ENCODE measurements at places on chromosomes 4 and X. TPM values are rescaled to one million over a fixed set of nuclear protein-coding genes. Genes with fewer than 3 reads are reported as not detected.

Gene RADX
- 2.9 TPM for total RNA-seq

Gene GAGE1
- total RNA-seq: not detected

Gene HS6ST2
- 23.1 TPM for total RNA-seq

Gene GAB1
- 45.0 TPM for total RNA-seq

Gene TCEAL8
- 73.7 TPM for total RNA-seq

Gene PPARGC1A
- 3.7 TPM for total RNA-seq

Gene NR3C2
- total RNA-seq: 5.2 TPM

Gene USP26
- not detected for total RNA-seq

Gene TMEM131L
- 11.4 TPM for total RNA-seq

Gene CRMP1
- 16.5 TPM for total RNA-seq

DNA sequence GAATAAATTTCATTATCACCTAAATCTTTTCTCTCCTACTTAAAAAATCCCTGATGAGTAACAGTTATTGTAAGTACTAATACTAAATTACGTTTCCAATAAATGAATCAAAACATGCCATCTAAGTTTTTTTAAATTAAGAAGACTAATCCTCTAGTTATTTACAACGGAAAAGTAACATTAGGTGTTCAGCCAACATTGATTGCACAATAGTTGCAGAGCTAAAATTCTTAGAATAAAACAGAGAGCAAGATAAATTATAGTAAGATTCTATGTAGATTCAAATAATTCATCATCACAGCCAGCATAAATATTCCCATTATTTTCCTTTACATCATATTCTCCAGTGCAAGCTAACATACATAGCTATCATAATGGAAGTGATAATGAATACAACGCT, 139.2 kb downstream of the HDX start:
- no peak for DNase-seq

DNA sequence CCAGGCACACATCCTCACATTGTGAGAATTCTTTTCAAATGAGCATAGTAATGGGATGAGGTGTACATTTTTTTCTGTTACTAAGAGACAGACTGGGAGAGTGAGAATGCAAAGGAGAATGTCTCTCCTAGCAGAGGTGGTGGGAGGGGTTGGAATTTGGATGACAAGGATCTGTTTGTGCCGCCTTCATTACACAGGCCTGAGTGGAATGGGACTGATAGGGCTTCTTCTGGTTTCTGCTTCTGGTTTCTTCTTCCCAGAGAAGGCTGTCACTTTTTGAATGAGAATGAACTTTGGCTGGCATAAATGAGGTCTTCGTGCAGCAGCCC, 55.4 kb downstream of the C4orf51 start:
- no peak for DNase-seq

DNA sequence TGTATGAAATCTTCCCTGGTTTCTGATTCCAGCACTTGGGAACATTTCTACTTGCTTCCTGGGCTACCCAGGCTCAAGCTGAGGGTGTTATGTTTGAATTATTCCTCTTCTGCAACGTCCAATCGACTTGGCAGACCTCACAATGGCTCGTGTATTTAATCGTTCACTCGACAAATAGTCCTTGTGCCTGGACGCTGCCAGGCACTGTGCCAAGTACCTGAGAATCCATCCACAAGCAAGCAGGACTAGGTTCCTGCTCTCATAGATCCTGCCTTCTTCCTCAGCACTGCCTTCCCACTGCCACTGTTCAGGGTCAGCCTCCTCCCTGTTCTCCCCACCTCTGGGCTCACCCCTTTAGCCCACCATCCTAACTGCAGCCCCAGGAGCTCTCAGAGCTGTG, 113.3 kb downstream of the EFNB1 start:
- DNase-seq: peak; percentile 20

DNA sequence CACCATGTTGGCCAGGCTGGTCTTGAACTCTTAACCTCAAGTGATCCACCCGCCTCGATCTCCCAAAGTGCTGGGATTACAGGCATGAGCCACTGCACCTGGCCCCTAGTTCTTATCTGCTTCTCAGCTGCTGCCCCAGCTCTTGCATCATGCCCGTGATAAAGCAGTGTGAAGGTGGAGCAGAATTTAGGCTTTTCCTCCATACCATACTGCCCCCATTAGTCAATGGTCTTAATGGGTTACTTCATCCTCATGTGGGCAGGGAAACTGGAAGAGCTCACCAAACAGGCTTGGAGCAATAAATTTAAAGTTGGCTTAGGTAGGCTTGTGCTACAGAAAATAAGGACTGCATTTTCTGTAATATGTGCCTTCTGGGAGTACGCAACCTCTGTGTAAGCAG, 636.9 kb upstream of the BOD1L1 start:
- DNase-seq: no peak

DNA sequence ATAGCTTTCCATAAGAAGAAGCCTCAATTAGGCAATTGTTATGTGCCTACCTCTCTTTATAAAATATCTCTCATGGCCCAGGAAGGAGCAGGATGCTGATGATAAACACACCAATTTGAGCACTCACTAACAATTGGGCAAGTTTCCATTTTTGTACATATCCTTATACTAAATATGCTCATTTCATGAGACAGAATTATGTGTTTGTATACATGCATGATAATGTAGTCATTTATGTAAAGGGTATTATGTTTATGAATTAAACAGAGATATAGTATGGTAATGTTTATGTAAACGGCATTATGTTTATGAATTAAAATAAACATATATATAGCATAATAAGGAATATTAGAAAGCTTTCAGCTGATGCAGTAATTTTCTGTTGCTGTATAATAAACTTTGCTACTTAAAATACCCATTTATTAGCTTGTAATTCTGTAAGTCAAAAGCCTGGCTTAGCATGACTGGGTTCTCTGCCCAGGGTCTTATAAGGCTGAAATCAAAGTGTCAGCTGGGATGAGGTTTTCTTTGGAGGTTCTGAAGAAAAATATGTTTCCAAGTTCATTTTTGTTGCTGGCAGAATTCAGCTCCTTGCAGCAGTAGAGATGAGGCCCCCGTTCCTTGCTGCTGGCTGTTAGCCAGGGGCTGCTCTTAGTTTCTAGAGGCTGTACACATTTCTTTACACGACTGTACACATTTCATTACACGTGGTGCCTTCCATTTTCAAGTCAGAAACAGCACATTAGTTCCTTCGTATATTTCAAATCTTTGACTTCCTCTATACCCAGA, 89.0 kb downstream of the GLRA2 start:
- DNase-seq: no peak

- DNase-seq: no peak
Measured at GRCh38 chrX:100911731-100912130, 17.0 kb downstream of the XKRX start.

- no peak for DNase-seq
Measured at GRCh38 chr4:138804711-138805110, 210.9 kb upstream of the NOCT start.

- no peak for DNase-seq
Measured at GRCh38 chr4:159549098-159549518, 446.2 kb downstream of the RAPGEF2 start.

GRCh38 chrX:12970691-12971202, 4.2 kb upstream of the TMSB4X start:
- no peak for DNase-seq

DNA sequence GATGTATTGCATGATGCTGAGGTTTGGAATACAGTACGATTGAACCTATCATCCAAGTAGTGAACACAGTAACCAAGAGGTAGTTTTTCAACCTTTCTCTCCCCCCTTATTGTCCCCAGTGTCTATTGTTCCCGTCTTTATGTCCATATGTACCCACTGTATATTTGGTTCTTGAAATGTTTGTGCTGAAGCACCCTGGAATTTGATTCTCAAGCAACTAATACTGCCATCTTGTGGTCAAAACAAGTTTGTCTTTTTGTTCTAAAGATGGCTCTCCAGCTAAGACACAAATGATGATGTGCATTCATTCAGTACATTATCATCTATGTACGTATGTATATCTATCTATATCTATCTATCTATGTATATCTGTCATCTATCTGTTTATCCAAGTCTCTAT, 33.5 kb upstream of the DCX start:
- DNase-seq: no peak

DNA sequence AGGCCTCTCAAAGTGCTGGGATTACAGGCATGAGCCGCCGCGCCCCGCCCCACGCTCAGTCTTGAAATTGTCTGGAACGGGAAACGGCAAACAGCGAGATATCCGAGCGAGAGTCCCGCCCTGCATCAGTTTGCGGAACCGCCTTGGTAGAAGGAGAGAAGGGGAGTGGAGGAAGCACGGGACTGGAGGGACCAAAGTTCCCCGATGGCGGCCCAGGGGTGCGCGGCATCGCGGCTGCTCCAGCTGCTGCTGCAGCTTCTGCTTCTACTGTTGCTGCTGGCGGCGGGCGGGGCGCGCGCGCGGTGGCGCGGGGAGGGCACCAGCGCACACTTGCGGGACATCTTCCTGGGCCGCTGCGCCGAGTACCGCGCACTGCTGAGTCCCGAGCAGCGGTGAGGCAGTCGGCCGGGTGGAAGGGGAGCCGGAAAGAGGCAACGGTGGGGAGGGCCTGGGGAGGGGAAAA, at the start of gene BST1:
Gene BST1, plus strand, starts transcription at position 125 of the 463 bp plus-strand sequence. Its CDS starts 80 bp downstream, at position 205.
- no peak for DNase-seq

DNA sequence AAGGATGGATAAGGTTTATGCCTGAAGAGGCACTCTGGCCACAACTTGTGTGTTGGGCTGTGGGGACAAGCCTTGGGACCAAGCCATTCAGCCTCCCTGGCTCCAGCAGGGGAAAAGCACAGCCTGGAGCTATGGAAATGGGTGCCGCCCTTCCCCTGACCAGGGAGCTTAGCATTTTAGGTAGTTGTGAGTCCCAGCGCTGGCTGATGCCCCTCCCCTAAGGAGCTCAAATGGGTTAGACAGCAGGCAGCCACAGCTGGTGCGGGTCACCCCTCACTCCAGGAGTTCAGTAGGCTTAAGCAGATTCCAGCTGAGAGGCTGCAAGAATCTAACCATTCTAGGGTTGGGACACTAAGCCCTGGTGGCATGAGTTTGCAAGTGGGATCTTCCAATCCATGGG, 172.9 kb downstream of the KCNIP4 start:
- no peak for DNase-seq

- no peak for DNase-seq
Measured at GRCh38 chr4:1336088-1336491, 10.9 kb upstream of the UVSSA start.

DNA sequence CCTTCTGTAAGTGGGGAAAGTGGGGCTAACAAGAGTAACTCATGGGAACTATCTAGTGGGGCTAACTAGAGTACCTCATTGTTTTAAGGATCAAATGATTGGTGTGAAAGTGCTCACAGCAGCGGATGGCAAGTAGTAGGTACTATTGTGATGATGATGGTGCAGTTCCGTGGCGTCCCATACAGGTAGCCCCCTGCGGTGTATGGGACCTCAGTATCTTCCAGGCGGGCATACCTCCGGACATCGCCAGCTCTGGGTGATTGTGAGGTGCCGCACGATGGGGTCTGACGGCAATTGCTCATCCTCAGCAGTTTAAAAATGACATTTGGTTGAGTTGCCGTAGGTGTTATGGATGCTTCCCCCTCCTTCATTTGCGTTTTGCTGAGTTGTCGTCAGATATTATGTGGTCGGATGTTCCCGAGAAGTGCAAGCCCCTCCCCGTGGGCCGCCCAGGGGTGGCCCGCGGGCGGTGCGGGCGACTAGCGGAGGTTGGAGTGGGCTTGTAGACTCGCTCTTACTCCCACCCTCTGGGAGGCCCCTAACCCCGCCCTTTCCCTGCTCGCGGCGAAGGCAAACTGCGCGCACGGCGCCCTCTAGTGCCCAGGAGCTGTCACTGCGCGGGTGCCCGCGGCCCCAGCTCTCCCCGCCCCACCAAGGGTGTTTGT, 18.3 kb upstream of the GPR101 start:
- peak; percentile 33 for DNase-seq

- DNase-seq: no peak
Measured at GRCh38 chrX:101232316-101232715, 12.7 kb downstream of the DRP2 start.

GRCh38 chrX:3445806-3446490, 99.5 kb upstream of the MXRA5 start:
- DNase-seq: no peak

DNA sequence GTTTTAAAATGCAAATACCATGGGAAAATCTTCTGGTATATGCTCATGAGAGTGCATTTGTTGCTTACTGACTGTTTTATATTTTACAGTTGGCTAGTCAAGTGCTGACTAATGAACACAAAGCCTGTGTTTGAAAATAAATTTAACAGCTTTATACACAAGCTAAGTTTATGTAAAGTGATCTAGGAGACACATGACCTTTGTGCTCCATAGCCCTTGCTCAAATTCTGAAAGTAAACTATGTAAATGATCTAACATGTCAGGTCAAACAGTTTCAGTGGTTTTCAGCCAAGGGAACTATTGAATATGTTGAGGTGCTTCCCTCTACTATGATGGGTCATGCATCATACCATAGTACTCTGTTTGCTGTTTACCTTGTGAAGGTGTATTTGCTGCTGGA, 36.7 kb downstream of the DIAPH2 start:
- DNase-seq: no peak

DNA sequence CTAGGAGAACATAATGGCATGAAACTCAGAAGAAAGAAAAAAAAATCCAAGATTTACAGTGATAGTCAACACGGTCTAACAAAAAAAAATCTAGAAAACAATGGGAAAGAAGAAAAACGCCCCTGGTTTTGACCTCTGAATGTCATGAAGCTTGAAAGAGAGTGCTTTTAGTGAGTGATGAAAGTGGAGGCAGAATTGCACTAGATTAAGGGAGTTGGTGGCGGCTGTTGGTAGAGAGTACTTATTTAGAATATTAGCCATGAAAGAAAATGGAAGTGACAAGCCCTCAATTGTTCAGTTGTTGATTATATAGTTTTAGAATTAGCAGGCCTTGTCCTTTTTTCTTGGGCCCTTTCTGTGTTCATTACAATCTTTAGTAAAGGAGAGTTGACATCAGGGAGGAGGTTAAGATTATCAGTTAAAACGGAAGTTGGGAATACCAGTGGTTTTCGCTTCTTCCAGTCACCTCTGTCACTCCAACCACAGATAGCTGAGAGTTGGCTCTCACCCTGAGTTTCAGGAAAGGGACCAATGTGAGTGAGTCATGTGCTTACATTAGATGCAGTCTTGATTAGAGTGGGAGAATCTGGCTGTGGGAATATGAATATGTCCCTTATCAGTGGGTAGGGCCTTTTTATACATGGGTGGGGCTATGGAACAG, 29.7 kb downstream of the EREG start:
- DNase-seq: no peak

DNA sequence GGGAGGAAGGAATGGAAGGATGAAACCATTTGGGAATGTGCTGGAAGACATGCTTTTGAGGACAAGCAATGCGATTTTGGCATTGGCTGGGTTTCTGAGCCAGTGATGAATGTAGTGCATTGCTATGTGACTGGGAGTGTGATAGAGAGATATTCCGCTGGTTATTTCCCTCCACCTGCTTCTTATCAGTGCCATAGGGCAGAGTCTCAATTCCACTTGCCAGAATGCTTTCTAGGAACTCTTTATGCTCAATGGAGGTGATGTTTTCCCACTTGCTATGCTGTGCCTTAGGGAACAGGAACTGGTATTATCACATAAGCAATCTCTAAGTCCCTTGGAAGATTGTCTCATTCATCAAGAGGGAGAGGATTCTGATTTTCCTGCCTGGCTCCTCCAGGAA, 28.0 kb downstream of the TBL1X start:
- DNase-seq: no peak

Measured in mesothelial cell of epicardium (in vitro differentiated cells).